ENCODE measurements at places on chromosomes 12 and 14.

GRCh38 chr12:74685385-74685784 lies 147.8 kb downstream of the ATXN7L3B start:
- DNase-seq: no peak

- DNase-seq: no peak
Observed at GRCh38 chr12:24425601-24425970, 476.1 kb upstream of the SOX5 start.

- DNase-seq: no peak
Observed at GRCh38 chr12:43861840-43862150, 25.9 kb downstream of the TMEM117 start.

- no peak for DNase-seq
Observed at GRCh38 chr12:121090586-121091514, 41.8 kb upstream of the P2RX7 start.

DNA sequence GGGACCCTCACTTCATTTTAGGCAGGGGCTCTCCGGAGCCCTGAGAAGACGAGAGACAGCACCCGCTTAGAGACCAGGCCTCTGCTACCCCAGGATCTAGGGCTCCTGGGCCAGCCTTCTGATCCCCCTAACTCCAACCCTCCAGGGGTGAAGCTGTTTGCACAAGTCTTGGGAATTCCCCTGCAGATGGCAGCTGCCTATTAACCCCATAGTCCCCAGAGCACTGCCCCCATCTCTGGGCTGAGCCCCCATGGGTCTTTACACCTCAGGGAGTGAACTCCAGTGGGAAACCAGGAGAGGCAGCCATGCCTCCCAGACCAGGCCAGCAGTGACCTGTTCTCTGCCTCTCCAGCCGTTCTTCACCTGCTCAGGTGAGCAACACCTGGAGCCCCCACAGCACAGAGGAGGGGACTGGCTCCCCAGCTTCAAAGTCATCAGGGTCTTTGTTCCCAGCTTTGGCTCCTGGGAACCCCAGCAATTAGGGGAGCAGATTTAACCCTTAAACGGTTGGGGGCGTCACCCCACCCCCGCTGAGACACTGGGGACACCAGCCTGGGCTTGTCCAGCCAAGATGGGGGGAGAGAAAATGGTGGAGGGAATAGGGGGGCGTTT lies 2.3 kb downstream of the WNT10B start:
- DNase-seq: no peak

DNA sequence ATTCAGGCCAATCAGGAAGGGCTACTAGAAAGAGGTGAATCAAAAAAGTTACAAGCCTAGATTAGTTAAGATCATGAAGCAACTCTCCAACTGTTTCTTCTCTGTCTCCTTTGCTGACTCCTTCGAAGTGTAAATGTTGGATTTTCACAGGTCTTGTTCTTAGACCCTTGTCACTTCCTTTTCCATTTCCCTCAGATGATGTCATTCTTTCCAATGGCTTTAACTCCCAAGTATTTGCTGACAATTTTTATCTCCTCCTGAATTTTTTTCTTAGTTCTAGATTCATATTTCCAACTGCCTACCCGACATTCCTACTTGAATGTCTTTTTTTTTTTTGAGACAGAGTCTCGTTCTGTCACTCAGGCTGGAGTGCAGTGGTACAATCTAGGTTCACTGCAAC lies 10.8 kb downstream of the GAS2L3 start:
- no peak for DNase-seq

DNA sequence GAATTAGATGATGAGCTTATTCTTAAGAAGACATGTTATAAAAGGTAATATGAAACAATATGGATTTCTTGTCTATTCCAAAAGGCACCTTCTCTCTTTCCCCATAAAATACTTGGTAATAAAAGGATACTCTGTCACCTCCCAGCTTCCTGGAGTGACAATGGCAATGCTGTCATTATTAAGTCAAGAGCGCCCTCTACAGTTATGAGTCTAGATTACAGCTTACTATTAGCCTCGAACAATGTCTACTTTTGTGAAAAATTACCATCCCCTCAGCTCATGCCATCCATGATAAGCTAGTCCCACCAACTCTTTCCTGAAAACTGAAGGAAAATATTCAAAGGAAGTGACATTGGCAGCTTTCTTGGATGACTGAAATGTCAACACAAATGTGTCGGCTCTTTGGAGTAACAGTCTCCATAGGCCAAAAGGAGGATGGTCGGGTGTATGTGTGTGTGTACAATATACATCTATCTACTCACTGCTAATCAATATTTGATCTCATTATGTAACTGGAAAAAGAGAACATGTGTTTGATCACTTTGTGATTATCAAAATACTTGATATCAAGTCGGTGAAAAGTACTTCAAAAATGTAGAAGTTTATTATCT lies 48.7 kb upstream of the CDKN3 start:
- DNase-seq: no peak

DNA sequence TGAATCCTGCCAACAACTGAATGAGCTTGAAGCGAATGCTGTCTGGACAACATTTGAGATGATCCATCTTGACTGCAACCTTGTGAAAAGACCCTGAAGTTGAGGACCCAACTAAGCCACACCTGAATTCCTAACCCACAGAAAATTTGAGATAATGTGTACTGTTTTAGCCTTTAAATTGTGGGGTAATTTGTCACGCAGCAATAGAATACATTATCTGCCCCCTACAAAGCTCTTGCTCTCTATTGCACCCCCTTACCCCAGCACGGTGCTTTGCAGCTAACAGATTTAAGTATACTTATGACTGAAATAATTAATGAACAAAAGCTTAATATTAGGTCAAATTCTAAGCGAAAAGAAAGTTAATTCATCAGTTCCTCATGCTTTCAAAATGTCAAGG lies 1.6 kb downstream of the POLE2 start:
- no peak for DNase-seq

- DNase-seq: no peak
Observed at GRCh38 chr12:103331643-103332042, 164.1 kb downstream of the C12orf42 start.

- no peak for DNase-seq
Observed at GRCh38 chr12:70628701-70629480, 8.3 kb downstream of the PTPRB start.

DNA sequence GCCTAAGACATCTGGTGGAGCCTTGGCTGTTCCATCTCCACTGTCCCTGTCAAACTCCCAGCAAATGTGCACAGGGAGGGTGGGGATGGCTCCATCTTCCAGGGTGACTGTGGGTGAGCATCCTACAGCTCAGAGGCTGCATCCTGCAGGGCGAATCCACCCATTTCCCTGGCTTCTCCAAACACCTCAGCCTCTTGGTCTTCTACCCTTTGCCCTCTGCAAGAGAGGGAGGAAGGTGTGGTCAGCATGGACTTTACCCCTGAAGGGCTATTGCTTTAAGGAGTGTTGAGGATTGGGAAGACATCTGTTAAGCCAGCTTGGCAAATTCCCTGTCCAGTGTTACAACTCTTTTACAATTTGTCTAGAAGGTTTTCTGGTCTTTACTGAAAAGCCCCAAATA lies 23.1 kb upstream of the DGLUCY start:
- no peak for DNase-seq

DNA sequence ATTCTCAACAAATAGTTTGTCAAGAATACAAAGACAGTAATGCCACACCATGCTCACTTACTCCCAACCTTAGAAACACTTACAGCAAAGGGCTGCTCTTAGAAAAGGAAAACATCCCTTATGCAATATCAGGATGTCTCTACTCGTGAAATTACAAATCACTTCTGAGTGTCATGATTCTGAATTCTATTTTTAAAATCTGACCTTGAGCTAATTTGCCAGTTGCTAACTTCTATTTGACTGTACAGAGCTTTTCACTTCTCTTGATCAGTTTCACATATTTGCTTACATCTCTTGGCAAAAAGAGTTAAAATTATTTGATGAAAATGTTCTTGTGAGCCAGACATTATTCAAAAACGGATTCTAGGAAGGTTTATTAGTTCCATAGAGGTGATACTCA lies 136.7 kb upstream of the SLC35F4 start:
- DNase-seq: no peak

GRCh38 chr12:54598970-54599369 lies 10.5 kb upstream of the PPP1R1A start:
- DNase-seq: no peak

DNA sequence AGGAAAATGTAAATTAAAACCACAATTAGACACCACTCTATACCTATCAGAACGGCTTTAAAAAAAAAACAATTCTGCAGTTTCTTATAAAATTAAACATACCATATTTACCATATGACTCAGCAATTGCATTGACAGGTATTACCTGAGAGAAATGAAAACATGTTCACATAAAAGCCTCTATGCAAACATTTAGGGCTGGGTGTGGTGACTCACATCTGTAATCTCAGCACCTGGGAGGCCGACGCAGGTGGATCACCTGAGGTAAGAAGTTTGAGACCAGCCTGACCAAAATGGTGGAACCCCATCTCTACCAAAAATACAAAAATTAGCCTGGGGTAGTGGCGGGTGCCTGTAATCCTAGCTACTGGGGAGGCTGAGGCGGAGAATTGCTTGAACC lies 41.1 kb downstream of the SPTB start:
- no peak for DNase-seq

- DNase-seq: no peak
Observed at GRCh38 chr12:27394676-27395075, 51.9 kb upstream of the SMCO2 start.

GRCh38 chr12:40033242-40033630 lies 72.6 kb downstream of the SLC2A13 start:
- DNase-seq: no peak

DNA sequence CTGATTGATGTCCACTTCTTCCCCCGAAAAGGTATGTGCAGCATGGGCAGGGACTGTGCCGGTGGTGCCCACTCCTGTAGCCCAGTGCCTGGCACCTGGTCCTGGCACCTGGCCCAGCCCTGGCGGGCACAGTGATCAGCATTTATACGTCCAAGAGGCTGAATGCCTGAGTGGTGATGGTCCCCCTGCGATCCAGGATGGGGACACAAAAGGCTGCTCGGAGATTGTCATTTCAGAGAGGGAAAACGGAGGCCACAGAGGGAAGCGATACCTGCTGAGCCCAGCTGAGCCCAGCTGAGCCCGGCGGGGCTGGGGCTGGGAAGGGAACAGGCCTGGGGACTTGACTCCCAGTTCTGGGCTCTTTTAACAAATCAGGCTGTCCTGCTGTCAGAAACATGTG lies 55.8 kb downstream of the PRIMA1 start:
- no peak for DNase-seq

- DNase-seq: no peak
Observed at GRCh38 chr14:100440758-100441203, 117.6 kb downstream of the SLC25A47 start.

- no peak for DNase-seq
Observed at GRCh38 chr12:76346798-76347420, 1.3 kb downstream of the BBS10 start.

DNA sequence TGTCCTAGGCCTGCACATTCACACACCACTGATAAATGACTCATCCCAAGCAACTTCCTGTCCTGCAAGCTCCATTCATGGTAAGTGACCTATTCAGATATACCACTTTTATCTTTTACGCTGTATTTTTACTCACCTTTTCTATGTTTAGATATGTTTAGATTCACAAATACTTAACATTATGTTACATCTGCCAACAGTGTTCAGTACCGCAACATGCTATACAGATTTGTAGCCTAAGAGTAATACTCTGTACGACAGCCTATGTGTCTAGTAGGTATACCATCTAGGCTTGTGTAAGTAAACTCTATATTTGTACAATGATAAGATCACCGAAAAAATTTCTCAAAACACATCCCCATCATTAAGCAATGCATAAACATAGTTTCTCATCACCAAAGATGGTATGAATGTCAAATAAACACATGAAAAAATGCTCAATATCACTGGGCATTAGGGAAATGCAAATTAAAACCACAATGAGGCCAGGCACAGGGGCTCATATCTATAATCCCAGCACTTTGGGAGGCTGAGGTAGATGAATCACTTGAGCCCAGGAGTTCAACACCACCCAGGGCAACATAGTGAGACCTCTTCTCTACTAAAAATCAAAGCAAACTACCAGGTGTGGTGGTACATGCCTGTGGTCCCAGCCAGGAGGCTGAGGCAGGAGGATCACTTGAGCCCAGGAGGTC lies 20.7 kb downstream of the ATXN2 start:
- no peak for DNase-seq

- DNase-seq: no peak
Observed at GRCh38 chr12:101685092-101685491, 12.3 kb upstream of the CHPT1 start.

DNA sequence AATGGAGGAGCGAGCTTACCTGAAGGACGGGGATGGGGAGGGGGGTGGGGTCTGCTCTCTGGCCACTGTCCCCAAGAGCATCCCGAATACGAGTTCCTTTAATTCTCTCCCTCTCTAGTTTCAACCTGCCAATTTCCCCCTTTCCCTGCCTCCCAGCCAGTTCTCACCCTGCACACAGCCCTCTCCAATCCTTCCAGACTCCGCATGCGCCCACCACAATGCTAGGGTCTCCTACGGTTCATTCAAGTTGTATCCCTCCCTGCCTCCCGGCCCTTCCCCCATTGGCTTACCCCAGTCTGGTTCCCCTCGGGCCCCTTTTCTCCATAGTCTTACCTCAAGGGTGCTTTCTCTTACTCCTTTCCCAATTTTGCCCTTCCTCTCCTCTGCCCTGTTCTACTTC lies 708 bp upstream of the IGFBP6 start:
- DNase-seq: no peak

- no peak for DNase-seq
Observed at GRCh38 chr14:99939421-99939820, 125.8 kb upstream of the EVL start.

- DNase-seq: no peak
Observed at GRCh38 chr14:74863274-74863673, 12.7 kb downstream of the PROX2 start.

All from right renal cortex interstitium (tissue), 3 donors.